ENCODE measurements at places on chromosomes 6 and 20.

DNA sequence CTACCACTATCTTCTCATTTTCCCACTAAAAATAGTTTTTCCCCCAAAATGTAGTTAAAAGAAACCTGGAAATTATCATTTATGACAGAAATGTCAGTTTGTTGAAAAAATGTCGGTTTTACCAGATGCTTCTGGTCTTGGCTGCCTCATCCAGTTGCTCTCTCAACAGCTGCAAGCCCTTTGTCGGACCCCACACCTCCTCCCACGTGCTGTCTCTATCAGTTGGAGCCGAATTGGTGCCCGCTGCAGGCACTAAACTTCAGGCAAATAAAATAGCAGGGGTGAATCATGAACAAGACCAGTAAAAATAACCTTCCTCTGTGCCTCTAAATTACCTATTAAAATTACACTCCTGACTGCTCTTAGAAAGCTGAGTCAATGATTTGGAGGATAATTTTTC, 129.5 kb upstream of the CEP162 start:
- DNase-seq: no peak

- DNase-seq: no peak
Measured at GRCh38 chr20:51423290-51423667, 119.2 kb downstream of the NFATC2 start.

DNA sequence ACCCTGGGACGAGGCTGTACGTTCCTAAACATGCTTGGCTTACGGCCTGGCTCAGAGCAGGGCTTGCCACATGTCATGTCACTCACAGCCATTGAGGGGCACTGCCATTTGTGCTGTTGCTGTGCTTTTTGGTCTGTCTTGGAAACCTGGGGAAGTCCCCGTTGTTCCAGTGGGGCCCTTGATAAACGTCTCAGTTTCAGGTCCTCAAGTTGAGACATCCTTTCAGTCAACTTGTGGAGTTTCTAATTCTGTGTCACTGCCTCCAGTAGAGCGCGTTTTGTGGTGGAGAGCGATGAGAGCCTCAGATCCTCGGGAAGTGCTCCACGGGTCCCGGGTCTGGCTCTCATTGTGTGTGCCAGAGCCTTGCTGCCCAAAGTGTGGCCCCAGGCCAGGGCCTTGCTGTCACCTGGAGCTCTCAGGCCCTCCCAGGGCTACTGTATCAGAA, 43.0 kb upstream of the CCR6 start:
- DNase-seq: no peak

DNA sequence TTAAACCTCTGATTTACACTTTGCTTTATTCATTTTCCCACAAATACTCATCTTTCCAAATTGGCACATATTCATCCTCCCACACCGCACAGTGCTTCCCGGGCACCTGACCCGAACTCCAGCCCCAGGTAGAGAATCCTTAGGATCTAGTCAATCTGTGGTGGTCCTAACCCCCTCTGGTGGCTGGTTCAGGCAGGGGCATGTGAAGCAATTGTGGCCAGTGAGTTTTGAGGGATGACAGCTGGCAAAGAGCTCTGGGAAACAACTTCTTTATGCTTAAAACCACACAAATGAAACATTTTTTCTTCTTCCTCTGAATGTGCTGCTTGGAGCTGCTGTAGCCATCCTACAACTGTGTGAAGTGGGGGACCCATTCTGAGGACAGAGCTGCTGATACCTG, 54.7 kb downstream of the ELOVL5 start:
- DNase-seq: peak; percentile 48

DNA sequence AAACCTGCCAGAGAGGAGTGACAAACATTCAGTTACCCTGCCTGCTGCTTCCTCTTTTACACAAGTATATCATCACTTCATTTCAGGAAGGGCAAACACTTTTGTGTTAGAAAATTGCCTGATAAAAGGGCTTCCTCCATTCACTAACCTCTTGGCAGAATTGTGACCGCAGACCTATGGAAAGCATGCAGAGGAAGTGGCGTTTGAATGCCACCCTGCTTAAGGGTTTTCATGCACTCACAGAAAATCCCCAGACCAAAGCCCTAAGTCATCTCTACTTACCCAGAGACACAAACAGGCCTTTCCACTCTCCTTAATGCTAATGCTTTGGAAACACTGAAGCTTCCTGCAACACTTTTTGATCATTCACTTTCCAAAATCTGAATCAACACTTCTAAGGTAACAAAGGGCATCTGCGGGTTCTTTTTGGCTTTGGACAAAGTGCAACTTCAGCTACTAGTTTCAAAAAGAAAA, 22.1 kb upstream of the RALGAPA2 start:
- no peak for DNase-seq
